ENCODE measurements at places on chromosomes 2 and 18.

DNA sequence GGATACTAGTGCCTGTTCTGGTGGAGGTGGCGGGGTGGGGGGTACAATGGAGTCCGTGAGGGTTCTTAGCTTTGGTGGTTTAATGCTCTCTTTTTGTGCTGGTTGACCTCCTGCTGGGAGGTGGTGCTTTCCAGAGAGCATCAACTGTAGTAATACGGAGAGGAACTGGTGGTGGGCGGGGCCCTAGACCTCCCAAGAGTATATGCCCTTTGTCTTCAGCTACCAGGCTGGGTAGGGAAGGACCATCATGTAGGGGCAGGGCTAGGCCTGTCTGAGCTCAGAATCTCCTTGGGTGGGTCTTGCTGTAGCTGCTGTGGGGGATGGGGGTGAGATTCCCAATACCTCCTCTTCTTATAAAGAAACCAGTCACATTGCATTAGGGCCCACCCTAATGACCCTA lies 27.1 kb downstream of the CAMKMT start:
- no peak for DNase-seq

DNA sequence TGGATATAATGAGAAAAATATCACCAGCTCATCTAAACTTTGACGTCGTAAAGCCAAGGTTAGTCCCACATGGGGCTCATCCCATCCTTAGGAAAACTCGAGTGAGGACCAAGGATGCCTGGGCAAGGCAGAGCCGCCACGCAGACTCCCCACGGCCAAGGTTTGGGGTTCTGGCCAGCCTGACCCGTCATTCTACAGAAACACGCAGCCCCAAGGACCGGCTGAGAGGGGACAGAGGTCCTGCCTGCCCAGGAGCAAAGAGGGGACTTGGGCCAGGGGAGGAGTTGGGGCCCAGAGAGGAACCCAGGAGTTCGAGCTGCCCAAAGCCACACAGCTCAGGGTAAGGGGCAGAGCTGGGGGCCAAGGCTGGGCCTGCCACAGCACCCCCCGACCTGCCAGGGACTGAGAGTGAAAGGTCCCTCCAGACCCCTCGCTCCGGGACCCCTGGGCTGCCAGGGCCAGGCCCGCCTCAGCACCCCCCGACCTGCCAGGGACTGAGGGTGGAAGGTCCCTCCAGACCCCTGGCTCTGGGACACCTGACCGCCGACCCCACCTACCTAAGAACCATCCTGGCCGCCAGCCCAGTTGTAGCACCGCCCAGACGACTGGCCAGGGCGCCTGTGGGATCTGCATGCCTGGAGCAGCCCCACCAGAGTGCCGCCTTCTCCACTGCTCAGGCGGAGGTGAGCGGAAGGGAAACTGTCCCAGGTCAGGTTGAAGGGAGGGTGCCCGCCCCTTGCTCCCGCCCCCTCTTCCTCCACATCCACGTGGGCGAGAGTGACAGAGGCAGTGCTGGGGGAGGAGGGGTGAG lies at the start of gene PDCD1:
Gene PDCD1 (minus strand): TSS at position 689 of the 811 bp plus-strand sequence. CDS start 56 bp downstream, at position 633.
- DNase-seq, result peak; percentile 61

GRCh38 chr18:11488175-11488574 lies 121.2 kb upstream of the SLC35G4 start:
- DNase-seq, result no peak

DNA sequence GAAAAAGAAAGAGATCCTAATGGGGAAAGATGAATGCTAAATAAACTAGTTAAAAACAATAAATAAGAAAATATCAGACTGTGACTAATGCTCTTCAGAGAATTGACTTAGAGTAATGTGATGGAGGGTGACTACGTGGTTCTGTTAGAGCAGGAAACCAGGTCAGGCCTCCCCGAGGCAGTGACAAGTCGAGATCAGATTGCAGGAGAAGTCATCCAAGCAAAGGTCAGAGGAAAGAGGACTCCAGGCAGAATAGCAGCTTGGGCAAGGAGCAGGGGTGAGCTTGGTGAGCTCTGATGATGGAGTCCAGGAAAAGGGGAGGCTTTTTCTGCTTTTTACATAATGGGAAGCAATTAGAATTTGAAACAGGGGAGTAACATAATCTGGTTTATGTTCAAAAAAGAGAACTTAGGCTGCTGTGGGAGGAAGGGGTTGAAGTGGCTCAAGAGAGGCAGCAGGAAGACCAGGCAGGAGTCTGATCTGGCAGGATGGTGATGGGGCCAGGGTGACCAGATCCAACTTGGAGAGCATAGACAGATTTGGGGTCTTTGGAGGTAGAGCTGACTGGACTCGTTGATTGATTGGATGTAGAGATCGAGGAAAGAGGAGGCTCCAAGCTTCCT lies 27.3 kb upstream of the ITGB6 start:
- no peak for DNase-seq

DNA sequence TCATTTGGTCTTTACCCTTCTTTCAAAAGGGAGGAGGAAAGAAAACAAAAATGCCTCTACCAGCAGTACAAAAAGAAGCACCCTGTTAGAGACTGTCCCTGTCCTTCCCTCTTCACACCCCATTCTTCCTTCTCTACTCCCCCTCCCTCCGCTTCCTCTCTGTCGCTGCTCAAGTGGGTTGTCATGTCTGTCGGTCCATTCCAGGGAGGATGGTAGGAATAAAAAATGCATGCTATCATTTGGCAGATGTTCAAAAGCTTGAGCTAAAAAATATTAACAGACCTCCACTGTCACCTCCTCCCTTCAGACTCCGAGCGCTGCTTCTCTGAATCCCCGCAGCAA lies 482.0 kb downstream of the BCL11A start:
- no peak for DNase-seq

- DNase-seq, result no peak
These were observed 101.7 kb downstream of the STK39 start for GRCh38 chr2:168145426-168146310.

DNA sequence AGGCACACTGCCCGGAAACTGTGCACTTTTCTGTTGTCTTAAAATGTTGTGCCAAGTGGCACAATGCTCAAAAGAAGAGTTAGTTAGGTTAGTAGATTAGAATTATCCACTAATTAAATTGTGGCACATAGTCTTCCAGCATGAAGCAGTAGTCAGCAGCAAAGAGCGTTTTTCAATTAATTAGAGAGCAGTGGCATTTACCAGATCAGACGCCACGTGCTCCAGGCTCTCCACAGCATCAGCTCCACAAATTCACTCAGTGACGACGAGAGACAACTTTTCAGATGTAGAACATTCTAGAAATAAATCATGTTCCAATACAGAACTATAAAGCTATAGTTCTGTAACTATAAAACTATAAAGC lies 16.4 kb upstream of the RTTN start:
- no peak for DNase-seq

GRCh38 chr18:79585395-79586370 lies 93.9 kb upstream of the CTDP1 start:
- no peak for DNase-seq

- no peak for DNase-seq
These were observed 51.9 kb downstream of the MAP4K3 start for GRCh38 chr2:39385172-39385571.

DNA sequence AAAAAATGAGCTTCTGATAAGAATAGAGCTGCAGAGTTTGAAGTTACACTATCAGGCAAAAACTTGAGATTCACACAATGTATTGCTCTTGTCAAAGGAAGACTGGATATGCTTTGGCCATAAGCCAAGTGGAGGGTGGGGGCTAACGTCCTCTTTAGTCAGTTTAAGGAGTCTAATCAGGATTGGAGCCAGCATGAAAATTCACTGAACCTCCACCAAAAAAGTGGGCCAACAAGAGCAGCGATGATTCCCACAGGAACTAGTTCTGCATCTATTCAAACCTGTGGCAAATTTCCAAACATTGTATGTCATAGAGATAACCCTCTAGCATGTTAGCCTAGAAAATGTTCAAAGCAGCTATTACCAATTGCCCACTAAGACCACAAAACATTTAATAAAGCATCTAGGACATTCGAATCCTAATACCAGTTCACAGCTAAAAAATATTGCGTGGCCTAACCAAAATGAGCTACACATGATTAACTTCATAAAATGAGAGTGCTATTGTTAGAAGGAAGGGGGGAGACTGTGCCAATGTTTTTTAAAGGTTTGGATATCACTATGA lies 43.5 kb upstream of the TMEM247 start:
- DNase-seq, result no peak

DNA sequence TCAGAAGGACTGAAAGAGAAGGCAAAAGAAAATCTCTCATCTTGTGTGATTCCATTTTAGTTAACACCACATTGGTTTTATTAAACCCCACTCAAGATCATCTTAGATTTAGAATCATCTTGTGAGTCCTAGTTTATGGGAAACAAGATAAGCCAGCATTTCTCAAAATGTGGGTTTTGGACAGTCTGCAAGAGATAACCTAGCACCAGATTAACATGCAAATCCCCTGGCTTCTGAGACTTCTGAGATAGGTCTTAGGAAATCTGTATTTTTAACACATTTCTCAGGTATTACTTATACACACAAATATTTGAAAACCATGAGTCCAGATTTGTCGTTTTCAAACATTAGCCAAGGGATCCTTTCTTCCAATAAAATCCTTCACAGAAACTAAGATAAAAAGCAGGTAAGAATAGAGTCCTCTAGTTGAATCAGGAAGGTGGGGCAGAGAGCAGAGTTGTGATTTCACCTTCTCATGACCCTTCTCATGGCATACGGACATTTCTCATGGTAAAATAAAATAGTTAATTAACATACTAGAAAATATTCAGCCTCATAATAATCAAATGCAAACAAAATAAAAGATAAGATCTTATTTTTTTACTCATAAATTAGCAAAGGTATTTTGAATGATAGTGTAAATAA lies 287.2 kb upstream of the FN1 start:
- no peak for DNase-seq

- DNase-seq, result no peak
These were observed 1.2 kb downstream of the TMEM237 start for GRCh38 chr2:201642086-201642578.

DNA sequence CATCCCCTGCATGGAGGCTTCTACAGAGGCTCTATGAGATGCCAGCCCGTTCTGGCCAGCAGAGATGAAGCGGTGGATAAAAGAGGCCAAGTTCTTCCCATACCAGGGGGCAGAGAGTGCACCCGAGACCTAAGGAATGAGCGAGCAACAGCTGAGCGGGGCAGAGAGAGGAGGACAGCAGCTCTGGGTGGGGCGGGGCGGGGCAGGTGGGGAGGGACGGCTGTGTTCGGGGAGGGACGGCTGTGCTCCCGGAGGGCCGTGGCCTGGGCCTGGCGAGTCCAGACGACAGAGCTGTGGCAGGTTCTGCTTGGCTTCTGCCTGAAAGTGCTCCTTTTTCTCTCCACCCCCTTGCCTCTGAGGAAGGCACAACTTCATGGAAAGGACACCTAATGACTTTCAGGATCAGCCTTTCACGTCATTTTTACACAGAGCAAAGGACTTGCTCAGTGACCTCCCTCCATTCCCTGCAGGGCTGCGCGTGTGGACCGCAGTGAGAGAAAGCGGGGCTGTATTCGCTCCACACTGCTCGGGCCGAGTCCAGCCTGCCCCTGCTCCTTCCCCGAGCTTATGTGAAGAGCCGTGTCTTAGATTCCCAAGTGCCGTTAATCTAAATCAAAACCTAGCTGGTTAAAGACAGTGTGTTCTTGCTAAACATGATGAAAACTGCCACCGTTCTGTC lies 232.9 kb downstream of the HDAC4 start:
- no peak for DNase-seq

DNA sequence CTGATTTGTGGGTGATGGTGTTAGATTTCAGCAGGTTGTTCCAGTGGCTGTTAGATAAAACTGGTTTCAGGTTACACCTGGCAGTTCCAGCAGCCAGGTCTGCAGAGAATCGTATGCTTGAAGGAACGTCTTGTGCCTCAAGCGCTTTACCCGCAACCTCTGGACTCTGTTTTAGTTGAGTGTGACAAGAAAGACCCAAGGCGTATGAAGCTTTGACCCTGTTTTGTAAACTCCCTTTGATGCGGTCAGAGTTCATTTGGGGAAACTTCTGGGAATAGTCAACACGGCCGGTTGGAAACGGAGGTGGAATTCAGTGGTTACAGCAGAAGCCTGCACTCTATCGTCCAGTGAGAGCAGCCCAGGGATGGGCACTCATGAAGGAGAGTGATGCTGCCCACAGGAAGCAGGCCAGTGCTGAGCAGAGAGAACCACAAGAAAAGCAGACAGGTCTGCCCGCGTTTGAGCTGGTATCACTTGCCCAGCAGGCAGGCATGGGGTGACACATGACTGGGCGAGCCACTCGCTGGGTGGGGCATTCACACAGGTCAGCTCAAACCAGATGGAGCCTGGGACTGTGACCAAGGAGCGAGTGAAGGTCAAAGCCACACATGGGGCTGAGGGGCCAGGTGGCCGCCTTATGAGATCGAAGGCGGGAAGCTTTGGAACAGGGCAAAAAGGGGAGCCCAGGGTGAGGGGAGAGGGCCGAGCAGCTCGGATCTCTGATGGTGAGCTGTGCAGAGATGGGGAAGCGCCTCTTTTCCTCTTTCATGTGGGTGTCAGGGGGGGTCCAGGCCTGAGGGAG lies 99.6 kb upstream of the MBOAT2 start:
- DNase-seq, result no peak

DNA sequence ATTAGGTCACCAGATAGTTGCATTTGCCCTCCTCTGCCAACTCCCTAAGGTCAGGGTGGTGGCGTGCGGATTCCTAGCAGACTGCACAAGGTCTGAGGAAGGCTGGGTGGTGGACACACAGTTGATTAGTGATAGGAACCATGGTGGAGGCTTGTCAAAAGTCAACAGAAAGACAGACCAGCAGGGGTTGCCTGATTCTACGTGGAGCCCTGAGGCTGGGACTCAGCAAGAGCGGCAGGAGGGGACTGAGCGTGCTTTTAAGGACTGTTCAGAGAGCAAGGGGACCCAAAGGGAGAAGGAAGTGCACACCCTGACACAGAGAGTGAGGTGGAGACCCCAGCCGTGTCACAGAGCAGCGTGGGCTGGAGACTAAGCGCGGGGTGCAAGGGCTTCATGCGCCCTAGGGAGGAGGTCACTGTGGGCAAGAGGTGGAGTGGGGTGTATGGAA lies 513.2 kb downstream of the RNF144A start:
- peak; percentile 65 for DNase-seq

DNA sequence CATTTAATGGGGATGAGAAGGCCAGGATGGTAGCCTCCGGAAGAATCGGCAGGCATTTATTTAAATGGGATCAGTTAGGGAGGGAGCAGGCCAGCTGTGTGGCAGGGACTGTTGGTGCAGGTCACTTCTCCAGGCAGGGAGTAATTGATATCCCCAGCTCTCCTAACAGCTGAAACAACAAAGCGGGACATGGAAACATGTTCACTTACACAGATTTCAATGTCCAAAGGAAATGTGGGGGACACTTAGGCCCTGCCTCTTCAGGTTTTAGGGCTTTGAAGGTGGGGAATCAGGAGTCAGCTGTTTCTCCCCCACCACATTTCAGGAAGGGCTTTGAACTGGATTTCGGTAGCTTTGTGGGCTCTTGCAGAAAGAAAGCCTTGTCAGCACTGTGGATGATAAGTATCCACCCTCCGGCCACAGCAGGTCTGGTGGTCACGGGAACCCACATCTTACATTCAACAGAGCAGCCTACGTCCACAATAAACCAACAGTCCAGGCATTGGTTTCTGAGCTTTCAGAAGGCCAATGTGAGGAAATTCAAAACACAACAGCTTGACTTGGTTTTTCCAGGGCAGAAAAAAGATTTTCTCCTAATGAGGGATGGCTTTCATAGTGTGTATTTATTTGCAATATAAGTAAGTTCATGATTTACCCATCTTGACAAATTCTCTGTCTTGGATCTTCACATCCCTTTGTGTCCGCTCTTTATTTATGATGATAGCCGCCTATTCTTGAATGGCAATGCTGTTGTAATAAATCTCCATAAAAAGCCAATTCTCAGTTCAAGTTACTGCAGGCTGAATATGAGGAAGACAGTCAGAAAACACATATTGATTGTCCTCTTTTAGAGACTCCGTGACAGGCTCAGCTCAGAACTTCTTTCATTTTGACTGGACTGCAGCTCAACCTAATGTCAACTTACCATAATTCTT lies 96.6 kb upstream of the NRP2 start:
- DNase-seq, result no peak

Measured in stimulated activated naive CD8-positive, alpha-beta T cell treated with anti-CD3 and anti-CD28 coated beads, Interleukin-15, amount 100 ng/mL, for 72 hours (primary cell).